Cardiac muscle cell (in vitro differentiated cells and primary cell): ENCODE measurements at places on chromosomes 3 and 15. TPM values are rescaled to one million over a fixed set of nuclear protein-coding genes. Genes with fewer than 3 reads are reported as not detected.

The PRKCD gene
- total RNA-seq, result 0.70 and 1.3 TPM in 2 replicates

The P2RY14 gene
- 0.12 and 0.56 TPM in 2 replicates for total RNA-seq

DNA sequence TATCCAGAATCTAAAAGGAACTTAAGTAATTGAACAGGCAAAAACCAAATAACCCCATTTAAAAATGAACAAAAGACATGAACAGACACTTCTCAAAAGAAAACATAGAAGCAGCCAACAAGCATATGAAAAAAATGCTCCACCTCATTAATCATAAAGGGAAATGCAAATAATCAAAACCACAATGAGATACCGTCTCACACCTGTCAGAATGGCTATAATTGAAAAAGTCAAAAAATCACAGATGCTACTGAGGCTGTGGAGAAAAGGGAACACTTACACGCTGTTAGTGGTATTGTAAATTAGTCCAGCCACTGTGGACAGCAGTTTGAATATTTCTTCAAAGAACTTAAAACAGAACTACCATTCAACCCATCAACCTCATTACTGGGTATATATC lies 220.7 kb downstream of the MEX3B start:
- no peaks in the 10 kb centered on the region for H3K27me3 ChIP-seq
- H3K4me1 ChIP-seq, result no peaks in the 10 kb centered on the region
- H3K27ac ChIP-seq, result no peak overlapping the region
- no peak overlapping the region for H3K4me3 ChIP-seq
- DNase-seq, result no peak
- H3K36me3 ChIP-seq, result no peaks in the 10 kb centered on the region

The MYO5C gene
- 3.7 and 8.5 TPM in 2 replicates for total RNA-seq

- no peaks in the 10 kb centered on the region for H3K4me1 ChIP-seq
- H3K27me3 ChIP-seq, result no peaks in the 10 kb centered on the region
- H3K36me3 ChIP-seq, result no peaks in the 10 kb centered on the region
- no peak overlapping the region for H3K4me3 ChIP-seq
- no peak for DNase-seq
Observed at GRCh38 chr15:31280831-31281216, 45.8 kb upstream of the KLF13 start.

DNA sequence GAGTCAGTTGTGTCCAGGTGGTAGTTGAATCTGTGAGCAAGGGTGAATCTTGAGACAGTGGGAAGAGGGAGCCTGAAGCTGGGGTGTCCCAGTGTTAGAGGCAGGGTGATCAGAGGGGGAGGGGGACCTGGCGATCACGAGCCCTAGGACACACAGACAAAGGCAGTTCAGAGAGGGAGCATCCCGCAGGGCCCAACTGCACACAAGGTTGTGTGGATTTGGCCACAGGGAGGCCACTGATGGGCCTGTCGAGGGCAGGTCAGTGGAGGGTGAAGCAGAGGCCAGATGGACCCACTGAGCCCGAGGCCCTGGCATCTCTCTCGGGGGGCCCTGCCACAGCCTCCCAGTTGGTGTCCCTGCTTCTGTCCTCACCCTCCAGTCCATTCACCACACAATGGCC lies 48.6 kb upstream of the SMAD6 start:
- H3K4me3 ChIP-seq, result no peak overlapping the region
- no peak for DNase-seq
- peak overlapping the region; percentile 59 for H3K27ac ChIP-seq
- no peaks in the 10 kb centered on the region for H3K36me3 ChIP-seq
- peaks cover 54% of the 10 kb centered on the region for H3K4me1 ChIP-seq

The WDR93 gene
- total RNA-seq, result 0.06 and 0.70 TPM in 2 replicates

- no peak overlapping the region for H3K4me3 ChIP-seq
- H3K4me1 ChIP-seq, result peaks cover 8% of the 10 kb centered on the region
- H3K27me3 ChIP-seq, result no peaks in the 10 kb centered on the region
- no peak for DNase-seq
Observed at GRCh38 chr3:55795746-55796145, 308.6 kb upstream of the WNT5A start.

The SLC28A1 gene
- 0.24 and 0.81 TPM in 2 replicates for total RNA-seq

GRCh38 chr3:104257486-104257885 lies 1109.2 kb upstream of the ALCAM start:
- H3K27ac ChIP-seq, result peak overlapping the region; percentile 51
- no peaks in the 10 kb centered on the region for H3K4me1 ChIP-seq
- no peak for DNase-seq
- H3K4me3 ChIP-seq, result no peak overlapping the region

DNA sequence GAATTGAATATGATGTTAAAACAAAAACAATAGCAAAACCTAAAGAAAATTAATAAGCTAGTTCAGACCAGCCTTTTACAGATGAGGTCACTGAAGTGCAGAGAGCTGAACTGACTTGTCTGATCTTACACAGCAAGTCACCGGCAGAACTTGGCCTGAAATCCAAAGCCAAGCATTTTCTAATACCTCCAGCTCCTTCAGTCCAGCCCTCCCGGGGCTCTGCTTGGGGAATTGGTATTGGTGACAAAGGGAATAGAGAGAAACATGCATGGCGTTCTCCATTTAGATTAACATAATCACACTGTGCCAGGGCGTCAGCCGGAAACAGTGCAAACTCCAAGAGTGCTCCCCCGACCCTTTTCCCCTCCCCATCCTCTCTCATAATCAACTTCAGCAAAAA lies 14.1 kb upstream of the ZSCAN2 start:
- no peak overlapping the region for H3K27ac ChIP-seq
- H3K36me3 ChIP-seq, result no peaks in the 10 kb centered on the region
- H3K27me3 ChIP-seq, result peaks cover 6% of the 10 kb centered on the region

- no peak overlapping the region for H3K4me3 ChIP-seq
- DNase-seq, result no peak
- H3K4me1 ChIP-seq, result no peaks in the 10 kb centered on the region
- H3K36me3 ChIP-seq, result no peaks in the 10 kb centered on the region
Observed at GRCh38 chr3:117350371-117350770, 640.8 kb downstream of the TUSC7 start.

GRCh38 chr15:34154725-34155204 lies 52.9 kb downstream of the PGBD4 start:
- H3K27ac ChIP-seq, result no peak overlapping the region
- H3K4me3 ChIP-seq, result no peak overlapping the region
- no peak for DNase-seq

DNA sequence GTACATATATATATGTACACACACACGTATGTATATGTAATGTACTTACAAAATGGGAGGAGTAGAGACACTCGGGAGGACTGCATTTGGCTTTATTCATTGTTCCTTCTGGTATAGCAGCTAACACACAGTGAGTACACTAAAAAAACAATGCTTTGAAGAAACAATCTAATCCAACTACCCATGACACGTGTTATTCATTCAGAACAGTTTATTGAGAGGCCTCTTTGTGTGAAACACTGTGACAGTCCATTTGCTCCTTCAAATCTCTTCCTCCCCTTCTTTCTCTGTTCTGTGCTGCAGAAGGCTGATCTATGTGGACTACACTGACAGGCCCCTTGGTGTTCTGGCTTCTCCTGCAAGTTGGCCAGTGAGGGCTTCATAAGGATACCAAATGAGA lies 1075.9 kb upstream of the CFAP20DC start:
- H3K4me1 ChIP-seq, result no peaks in the 10 kb centered on the region
- no peak for DNase-seq
- no peaks in the 10 kb centered on the region for H3K36me3 ChIP-seq
- H3K27me3 ChIP-seq, result no peaks in the 10 kb centered on the region
- no peak overlapping the region for H3K27ac ChIP-seq

The ISLR gene
- total RNA-seq, result 1.6 and 4.1 TPM in 2 replicates

The TXNRD3 gene
- 8.1 and 11.7 TPM in 2 replicates for total RNA-seq

The LTF gene
- total RNA-seq, result not detected in 2 replicates

DNA sequence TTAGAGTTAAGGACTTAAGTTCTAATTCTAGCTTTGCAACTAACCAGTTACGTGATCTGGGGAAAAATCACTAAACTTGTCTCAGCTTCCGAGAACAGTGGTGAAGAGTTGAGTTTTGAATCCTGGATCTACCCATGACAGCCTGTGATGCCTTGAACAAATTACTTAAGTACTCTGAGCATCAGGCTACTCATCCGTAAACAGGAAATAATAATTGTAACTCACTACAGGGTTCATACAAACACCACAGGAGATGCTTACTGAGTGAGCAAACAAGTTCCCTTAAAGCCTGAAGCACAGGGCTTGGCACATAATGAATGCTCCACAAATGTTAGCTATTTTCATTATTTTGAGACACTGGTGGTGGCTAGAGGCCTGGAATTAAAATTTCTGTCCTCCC lies 158.8 kb downstream of the ERC2 start:
- H3K4me3 ChIP-seq, result no peak overlapping the region
- H3K27ac ChIP-seq, result peak overlapping the region; percentile 65
- no peaks in the 10 kb centered on the region for H3K36me3 ChIP-seq
- no peak for DNase-seq

- no peaks in the 10 kb centered on the region for H3K4me1 ChIP-seq
- H3K36me3 ChIP-seq, result peaks cover 2% of the 10 kb centered on the region
- H3K27ac ChIP-seq, result no peak overlapping the region
- H3K4me3 ChIP-seq, result no peak overlapping the region
Observed at GRCh38 chr3:15405448-15406050, 21.8 kb downstream of the METTL6 start.

DNA sequence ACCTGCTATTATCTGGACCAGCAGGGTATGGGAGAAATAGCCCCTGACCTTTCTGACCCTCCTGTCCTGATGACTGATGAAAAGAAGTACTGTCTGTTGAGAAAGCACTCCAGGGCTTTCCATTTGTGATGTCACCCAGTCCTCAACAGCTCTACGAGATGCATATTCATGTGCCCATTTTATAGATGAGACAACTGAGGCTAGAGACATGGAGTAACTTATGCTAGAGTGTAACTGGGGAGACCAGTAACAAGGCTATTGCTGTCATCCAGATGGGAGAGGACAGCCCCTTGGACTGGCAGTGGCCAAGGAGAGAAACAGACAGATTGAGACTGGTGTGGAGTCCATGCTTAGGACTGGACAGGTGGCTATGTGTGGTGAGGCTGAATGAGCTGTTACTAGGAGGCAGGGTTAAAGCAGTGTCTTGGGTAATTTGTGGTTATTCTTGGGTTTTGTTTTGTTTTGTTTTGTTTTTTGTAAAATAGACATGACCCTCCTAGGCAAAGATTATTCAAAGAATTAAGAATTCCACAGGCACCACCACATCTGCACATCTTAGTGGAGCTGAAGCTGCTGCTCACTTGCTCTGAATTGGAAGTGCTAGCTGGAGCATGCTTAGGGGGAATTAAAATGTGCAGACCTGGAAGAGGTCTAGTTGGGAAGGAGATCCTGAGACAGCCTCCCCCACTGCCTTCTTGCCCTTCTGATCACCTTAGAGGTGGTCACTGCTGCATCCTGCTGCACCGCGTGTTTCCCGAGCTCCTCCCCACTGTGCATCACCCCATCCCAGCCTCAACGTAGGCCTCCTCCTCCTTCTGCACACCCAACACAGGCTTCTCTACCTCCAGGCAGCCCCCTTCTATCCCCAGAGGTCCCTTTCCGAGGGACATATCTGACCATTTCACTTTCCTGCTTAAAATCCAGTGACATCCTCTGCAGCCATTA lies 8.4 kb downstream of the HRH1 start:
- H3K4me1 ChIP-seq, result no peaks in the 10 kb centered on the region
- H3K4me3 ChIP-seq, result no peak overlapping the region
- H3K27me3 ChIP-seq, result peaks cover 22% of the 10 kb centered on the region
- H3K27ac ChIP-seq, result no peak overlapping the region
- H3K36me3 ChIP-seq, result no peaks in the 10 kb centered on the region

- no peaks in the 10 kb centered on the region for H3K36me3 ChIP-seq
- H3K4me1 ChIP-seq, result peaks cover 18% of the 10 kb centered on the region
- DNase-seq, result no peak
- no peak overlapping the region for H3K4me3 ChIP-seq
- no peak overlapping the region for H3K27ac ChIP-seq
Observed at GRCh38 chr3:52119826-52120225, 34.4 kb downstream of the POC1A start.

The ATP8B4 gene
- total RNA-seq, result 0.09 TPM in 1 of 2 replicates, not detected in the other

The THRB gene
- 0.57 and 0.67 TPM in 2 replicates for total RNA-seq

The ITIH3 gene
- total RNA-seq, result 0.06 TPM in 1 of 2 replicates, not detected in the other

GRCh38 chr3:12724794-12725193 lies 34.3 kb downstream of the TMEM40 start:
- peaks cover 28% of the 10 kb centered on the region for H3K4me1 ChIP-seq
- H3K27me3 ChIP-seq, result no peaks in the 10 kb centered on the region
- H3K36me3 ChIP-seq, result no peaks in the 10 kb centered on the region
- no peak for DNase-seq
- H3K4me3 ChIP-seq, result no peak overlapping the region
- no peak overlapping the region for H3K27ac ChIP-seq

GRCh38 chr3:102511639-102512038 lies 76.8 kb downstream of the ZPLD1 start:
- no peak overlapping the region for H3K4me3 ChIP-seq
- no peaks in the 10 kb centered on the region for H3K4me1 ChIP-seq
- no peaks in the 10 kb centered on the region for H3K36me3 ChIP-seq
- no peaks in the 10 kb centered on the region for H3K27me3 ChIP-seq
- no peak overlapping the region for H3K27ac ChIP-seq

The SIDT1 gene
- 0.18 TPM in 1 of 2 replicates, not detected in the other for total RNA-seq

The USP13 gene
- 28.6 and 30.6 TPM in 2 replicates for total RNA-seq

The NEO1 gene
- total RNA-seq, result 28.2 and 37.4 TPM in 2 replicates

- H3K4me3 ChIP-seq, result no peak overlapping the region
- no peak overlapping the region for H3K27ac ChIP-seq
- DNase-seq, result no peak
Observed at GRCh38 chr3:170081079-170081741, 43.4 kb downstream of the GPR160 start.

The ACKR4 gene
- total RNA-seq, result not detected in 2 replicates

DNA sequence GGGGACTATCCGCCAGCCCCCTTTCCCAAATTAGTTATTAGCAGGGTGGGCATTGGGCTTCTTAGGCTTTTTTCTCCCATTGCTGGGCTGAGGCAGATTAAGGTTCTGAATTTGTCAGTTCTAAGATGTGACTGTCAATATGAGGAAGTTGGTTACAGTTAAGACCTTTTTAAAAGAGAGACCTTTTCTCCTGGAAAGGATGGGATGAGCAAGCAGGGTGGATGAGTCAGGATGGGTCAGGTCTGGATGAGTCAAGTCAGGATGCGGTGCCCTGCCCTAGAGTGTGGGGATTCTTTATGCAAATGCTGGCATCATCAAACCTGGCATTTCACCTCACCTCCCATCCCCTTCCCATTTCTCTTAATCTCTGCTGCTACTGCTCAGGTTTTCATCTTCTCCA lies 1.9 kb downstream of the AEN start:
- H3K36me3 ChIP-seq, result peaks cover 12% of the 10 kb centered on the region
- H3K27me3 ChIP-seq, result no peaks in the 10 kb centered on the region
- H3K4me1 ChIP-seq, result peaks cover 5% of the 10 kb centered on the region
- H3K4me3 ChIP-seq, result peak overlapping the region; percentile 65

The CADM2 gene
- total RNA-seq, result 0.15 and 1.2 TPM in 2 replicates

The ATP6V1A gene
- 27.6 and 33.0 TPM in 2 replicates for total RNA-seq

The TMEM207 gene
- total RNA-seq, result not detected in 2 replicates

GRCh38 chr3:149299938-149300801 lies 33.3 kb downstream of the TM4SF18 start:
- H3K27ac ChIP-seq, result no peak overlapping the region
- no peaks in the 10 kb centered on the region for H3K36me3 ChIP-seq
- peaks cover 5% of the 10 kb centered on the region for H3K4me1 ChIP-seq
- DNase-seq, result peak; percentile 93
- no peak overlapping the region for H3K4me3 ChIP-seq

The RASGRF1 gene
- total RNA-seq, result 0.06 TPM in 1 of 2 replicates, not detected in the other
